ENCODE measurements at places on chromosomes 1 and 21. TPM values are rescaled to one million over a fixed set of nuclear protein-coding genes. Genes with fewer than 3 reads are reported as not detected.

The OR14K1 gene
- total RNA-seq: not detected

The SLC16A4 gene
- 8.6 TPM for total RNA-seq

The FAM78B gene
- 1.5 TPM for total RNA-seq

The HCN3 gene
- total RNA-seq: 1.5 TPM

The OPRD1 gene
- not detected for total RNA-seq

The C8B gene
- total RNA-seq: not detected

DNA sequence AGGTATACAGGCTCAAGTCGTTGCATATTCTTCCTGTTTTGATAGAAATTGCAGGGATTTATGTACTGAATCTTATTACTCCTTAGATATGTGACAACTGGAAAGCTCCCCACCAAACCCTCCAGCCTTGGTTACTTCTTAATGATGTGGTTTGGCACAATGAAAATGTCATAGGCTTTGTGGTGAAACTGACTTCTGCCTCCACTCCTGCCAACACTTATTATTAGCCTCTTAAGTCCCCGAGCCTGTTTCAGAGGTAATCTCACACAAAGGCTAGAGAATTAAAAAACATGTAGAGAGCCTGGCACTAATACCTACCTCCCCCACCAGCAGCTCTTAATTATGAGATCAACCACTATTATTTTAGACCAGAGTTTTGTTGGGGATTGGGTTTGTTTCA is 4.2 kb downstream of the COX20 start:
- DNase-seq: no peak

DNA sequence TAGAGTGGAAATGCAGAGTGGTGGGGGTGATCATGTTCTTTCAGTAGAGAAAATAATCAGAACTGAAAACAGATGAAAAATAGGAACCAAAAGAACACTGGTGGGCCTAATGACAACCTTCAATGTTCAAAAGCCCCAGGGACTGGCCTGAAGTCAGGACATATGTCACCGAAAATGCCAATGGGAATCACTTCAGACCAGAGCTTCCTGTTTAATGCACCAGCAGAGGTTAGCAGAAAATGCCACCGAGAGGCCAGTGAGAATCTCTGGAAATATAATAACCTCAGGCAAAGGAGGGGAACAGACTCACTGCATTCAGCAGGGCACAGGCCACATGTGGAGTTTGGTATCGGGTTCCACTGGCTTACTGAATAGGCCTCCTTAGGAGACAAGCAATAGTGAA is 15.9 kb upstream of the CD58 start:
- no peak for DNase-seq

DNA sequence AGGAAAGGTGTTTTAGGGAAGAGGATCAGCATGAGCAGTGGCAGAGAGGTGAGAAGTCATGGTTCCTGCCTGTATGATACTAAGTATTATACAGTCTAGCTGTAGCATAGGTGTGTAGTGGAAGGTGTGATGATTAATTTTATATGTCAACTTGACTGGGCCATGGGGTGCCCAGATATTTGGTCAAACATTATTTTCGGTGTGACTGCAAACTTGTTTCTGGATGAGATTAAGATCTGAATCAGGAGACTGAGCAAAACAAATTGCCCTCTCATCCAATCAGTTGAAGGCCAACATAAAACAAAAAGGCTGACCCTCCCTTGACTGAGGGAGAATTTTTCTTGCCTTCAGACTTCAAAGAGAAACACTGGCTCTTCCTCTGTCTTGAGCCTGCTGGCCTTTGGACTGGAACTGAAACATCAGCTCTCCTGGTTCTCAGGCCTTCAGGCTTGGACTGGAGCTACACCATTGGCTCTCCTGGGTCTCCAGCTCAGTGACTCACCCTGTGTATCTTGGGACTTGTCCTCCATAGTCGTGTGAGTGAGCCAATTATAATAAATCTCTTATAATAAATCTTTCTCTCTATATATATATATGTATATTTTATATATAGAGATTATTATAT is 6.8 kb upstream of the CDC42 start:
- DNase-seq: no peak

DNA sequence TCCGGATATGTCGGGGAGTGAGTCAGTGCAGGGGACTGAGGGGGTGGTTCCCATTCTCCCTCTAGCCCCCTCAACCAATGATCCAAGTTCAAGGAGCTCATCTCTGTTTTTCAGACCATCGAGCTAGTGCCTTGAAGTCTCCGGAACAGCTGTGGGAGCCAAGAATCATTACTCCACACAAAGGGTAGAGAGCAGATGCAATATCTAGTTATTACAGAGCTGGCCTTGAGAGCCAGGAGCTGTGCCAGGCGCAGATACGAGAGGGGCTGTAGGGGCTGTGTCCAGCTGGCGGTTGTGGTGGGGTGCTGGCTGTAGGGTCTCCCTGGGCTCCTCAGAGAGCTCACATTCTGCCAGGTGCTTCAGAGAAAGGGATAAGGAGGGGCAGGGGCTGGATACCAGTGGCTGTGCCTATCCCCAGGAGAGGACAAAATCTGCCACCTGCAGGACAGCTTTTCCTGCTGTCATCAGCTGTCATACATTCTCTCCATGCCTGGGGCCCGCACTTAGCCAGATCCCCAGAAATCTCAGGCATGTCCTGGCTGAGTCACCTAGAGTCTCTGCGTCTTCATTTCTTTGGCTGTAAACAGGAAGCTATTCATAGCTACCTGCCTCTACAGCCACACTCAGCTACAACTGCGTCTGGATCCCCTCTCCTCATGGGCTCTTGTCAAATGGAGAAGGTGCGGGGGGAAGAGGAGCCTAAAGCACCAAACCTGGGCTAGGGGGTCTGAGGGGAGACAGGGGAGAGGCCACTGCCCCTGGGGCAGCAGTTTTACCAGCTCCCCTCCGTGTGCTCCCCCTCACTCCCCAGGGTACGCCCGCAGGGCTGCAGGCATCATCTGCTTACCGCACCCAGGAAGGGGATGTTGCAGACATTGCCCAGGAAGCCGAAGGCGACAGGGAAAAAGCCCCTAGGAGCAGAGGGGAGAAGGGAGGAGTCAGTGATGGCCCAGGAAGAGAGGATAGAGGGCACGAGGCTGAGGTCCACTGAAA is 2.4 kb upstream of the KISS1 start:
- no peak for DNase-seq

- no peak for DNase-seq
Measured at GRCh38 chr1:117210831-117211261, at the start of gene VTCN1. Gene VTCN1, minus strand, starts transcription at chr1:117210927. Its CDS starts 72 bp downstream, at chr1:117210855.

DNA sequence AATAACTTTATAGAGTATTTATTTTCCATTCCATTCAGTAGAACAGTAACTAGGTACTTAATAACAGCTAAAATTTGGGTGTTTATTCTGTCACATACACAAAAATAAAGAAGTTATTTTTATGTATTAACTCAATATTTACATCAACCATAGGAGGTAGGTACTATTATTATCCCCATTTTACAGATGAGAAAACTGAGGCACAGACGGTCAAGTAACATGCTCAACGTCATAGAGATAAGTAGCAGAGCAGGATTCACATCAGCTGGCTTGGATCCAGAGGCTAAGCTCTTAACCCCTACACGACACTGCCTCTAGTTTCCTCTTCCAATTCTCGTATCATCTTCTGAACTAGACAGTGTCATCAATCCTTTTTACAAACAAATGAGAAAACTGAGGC is 9.3 kb downstream of the ZBTB21 start:
- no peak for DNase-seq

DNA sequence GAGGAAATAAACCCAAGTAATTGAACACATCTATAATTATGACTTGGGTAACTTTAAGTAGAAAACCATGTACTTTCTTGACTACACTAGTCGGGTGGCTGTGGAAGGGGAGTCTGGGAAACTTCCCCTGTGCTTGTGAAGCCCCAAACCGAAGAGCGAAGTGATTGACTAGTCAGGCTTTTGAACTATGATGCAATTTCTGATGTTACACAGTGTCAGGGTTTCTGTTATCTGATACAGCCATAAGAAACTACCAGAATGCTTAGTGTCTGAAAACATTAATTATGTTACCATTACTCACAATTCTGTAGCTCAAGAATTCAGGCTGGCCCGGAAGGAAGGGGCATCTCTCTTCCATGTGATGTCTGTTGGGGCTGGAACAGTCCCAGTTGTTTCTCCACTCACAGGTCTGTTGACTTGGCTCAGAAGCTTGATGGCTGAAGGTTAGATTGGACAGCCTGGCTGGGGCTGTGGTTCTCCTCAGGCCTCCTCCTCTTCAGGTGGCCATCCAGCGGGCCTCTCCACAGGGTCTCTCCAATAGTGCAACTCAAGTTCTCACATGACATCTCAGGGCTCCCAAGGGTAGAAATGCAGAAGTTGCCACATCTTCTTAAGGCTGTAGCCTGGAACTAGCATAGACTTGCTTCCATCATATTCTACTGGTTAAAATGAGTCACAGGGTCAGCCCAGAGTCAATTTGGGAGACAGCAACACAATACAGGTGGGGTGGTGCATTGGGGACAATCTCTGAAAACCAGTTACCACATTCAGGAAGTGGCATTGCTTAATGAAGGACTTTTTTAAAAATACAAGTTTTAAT is 8.3 kb upstream of the C8B start:
- no peak for DNase-seq

GRCh38 chr1:196152086-196152485 is 456.2 kb downstream of the KCNT2 start:
- DNase-seq: no peak

- no peak for DNase-seq
Measured at GRCh38 chr1:197144570-197145325, 1.7 kb downstream of the ASPM start.

DNA sequence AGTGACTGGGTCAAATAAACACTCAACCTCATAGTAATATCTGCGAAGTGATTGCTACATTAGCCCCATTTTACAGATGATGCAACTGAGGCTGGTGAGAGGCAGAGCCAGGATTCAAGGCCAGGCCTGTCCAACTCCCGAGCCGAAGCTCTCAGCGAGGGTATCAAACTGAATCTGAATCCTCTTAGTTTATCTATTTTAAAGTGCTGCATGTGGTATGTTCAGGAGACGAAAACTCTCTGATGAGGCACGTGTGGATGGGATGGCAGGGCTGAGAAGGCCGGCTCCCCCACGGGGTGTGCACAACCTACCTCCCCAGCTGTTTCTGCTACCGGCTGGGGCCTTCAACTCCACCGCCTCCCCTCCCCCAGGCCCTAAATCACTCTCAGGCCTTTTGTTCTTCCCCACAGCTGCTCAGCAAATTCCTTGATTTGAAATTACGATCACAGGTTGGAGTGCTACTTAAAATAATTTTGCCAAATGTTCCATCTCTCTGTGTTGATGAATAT is 171.8 kb downstream of the TOMM20 start:
- no peak for DNase-seq

GRCh38 chr1:150577557-150578271 is 1.7 kb downstream of the MCL1 start:
- no peak for DNase-seq

GRCh38 chr1:234978397-234979295 is 150.0 kb downstream of the TOMM20 start:
- DNase-seq: peak; percentile 86

DNA sequence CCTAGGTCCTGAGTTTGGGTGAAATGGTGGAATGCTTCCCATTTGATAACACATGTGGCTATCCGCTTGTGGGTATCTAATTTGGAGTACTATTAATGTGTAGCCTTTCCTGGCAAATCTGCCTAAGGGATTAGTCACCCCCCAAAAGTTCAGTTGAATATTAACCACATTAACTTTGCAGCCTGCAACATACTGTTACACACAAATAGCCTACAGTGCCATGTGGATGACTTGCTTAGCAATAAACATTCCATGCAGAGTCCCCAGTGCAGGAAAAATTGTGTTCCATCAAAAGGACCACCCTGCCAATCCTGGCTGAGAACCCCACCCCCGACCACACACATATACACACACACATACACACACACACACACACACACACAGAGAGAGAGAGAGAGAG is 303.3 kb upstream of the ESRRG start:
- DNase-seq: no peak

DNA sequence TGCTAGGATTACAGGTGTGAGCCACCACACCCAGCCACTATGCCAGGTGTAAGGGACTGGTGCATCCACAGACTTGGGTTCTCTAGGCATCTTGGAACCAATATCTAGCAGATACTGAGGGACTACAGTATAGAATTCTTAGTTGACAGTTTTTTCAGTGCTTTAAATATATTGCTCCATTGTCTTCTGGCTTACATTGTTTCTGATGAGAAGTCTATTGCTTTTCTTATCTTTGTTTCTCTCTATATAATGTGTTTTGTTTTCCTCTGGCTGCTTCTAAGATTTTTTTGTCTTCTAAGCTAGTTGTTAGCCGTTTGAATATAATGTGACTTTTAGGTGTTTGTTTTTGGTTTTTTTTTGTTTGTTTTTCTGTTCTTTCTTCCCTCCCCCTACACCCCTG is 13.5 kb downstream of the NUF2 start:
- DNase-seq: no peak

- no peak for DNase-seq
Measured at GRCh38 chr1:220966881-220967611, 87.8 kb downstream of the HLX start.

DNA sequence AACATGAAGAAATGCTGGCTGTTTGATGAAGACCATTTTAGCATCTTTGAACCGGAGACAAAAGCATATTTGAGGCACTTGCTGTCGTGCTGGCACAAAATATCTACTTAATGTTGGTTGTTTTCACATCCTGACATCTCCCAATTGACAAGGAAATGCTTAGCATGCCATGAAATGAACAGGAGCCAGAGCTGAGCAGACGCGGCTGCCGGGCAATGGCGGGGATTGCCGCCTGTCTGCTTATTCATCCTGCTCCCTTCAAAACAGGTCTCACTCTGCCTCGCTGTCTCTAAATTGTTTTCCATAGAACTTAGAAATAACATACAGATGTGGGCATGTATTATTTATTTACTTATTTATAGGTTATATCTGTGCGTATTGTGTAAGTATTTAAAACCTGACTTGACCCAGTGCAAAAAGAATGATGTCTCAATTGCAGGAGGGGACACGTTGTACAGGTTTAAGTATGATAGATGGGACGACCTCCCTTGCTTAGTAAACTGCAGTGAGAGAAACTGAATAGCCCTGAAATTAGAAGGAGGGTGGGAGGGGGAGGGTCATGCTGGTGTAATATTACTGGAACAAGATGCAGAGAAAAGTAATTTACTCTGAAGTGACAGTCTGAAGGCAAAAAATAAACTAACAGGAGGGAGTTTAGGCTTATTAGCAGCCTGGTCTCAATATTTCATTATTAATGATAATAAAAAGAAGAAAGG is 590.4 kb upstream of the PLXNA2 start:
- no peak for DNase-seq

DNA sequence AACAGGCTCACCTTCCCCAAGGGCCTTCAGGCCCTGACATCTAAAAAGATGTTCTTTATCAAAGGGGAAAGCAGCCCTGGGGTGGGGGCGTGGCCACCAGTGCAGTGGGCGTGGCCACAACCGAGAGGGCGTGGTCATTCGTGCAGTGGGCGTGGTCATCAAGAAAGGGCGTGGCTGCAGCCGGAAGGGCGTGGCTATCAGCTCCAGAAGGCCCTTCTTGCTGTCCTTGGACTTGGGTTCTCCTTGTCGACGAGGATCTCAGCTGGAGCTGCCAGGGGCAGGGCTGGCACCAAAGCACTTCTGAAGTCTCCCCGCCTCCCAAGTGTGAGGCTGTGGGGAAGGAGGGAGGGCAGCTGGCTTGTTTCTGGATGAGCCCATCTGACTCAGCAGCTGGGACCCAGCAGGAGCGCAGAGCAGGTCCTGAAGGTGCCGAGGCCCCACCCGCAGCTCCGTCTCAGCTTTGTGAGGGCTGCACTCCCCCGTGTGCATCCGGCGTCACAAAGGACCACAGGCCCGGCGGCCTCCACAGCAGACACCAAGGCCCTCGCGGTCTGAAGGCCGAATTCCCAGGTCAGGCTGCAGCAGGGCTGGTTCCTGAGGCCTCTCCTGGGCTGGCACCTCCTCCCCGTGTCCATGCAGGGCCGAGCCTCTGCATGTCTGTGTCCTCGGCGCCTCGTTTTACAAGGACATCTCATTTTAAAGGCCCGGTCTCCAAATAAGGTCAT is 12.8 kb downstream of the PDE9A start:
- no peak for DNase-seq

All from posterior vena cava (tissue), 2 donors.